ENCODE measurements at places on chromosomes 4 and X.

DNA sequence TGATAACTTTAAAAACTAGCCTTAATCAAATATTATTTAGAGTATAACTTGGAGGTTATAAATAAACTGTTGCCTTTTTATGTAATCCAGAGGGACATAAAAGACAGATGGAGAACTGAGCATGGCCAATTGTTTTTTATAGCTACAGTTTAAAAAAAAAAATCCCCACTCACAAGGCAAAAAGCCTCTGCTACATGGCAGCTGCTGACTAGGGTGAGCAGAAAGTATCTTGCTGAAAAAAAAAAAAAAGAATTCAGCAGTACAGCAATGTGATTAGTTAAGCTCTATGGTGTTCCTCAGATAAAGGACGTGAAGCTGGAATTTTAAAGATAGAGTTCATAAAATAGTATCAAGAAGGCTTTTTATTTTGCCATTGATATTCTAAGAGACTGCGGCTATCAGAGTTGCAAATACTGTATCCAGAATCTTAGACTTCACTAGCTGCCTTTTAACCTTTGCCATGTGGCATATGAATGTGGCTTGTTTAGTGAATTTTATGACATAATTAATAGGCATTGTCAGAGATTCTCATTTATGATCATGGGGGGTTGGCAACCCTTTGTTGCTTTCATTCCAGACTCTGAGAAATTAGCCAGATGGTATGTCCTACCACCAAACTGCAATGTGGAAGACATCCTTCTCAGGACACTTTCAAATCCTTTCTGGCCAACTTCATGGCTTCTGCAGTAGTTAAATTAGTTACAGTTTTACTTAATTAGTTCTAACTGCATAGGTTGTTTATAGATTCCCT is 498.0 kb downstream of the STPG2 start:
- DNase-seq: no peak

DNA sequence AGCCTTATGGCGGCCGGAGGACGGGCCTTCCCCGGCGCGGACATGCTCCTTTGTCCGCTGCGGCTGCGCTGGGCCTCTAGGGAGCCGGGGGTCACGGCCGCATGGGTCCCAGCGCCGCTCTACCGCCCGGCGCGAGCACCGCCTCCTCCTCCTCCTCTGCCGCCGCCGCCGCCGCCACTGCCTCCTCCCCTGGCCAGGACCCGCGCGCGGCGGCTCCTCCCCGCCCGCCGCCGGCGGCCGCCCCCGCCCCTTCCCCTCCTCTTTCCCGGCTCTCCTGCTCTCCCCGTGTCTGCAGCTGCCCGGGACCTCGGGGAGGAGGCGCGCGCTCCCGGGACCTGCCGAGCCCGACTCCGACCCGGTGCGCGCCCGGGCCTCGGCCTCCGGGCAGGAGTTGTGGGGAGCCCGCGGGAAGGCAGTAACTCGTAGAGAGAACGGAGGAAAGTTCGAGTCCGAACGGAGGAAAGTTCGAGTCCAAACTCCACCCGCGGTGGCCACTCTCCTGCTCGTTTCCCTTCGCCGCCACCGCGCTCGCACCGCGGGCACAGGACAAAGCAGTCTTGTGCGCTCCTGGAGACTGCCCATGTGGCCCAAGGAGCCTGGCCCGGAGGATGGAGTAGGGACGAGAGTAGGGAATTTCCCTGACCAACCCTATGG is at the start of gene ADGRA3:
TSS of gene ADGRA3 (minus strand) at position 179 of the 654 bp plus-strand sequence. CDS start 282 bp downstream, outside the sequence.
- DNase-seq: no peak

DNA sequence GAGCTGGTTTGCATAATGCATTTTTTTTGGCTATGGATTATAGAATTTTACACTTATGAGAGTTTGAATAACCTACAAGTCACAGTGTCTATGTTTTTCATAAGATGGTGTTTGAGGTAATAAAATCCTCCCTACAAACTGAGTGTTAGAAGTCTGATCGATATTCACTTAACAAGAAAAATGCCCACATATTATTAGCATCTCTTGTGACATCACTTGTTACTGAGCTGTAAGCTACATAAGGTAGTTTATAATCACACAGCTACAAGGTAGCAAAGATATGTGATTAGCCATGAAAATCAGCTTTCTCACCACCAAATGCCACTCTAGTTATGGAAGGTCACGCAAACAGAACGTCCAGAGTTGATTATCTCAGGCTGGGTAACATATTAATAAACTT is 669.6 kb downstream of the PCDH18 start:
- no peak for DNase-seq

DNA sequence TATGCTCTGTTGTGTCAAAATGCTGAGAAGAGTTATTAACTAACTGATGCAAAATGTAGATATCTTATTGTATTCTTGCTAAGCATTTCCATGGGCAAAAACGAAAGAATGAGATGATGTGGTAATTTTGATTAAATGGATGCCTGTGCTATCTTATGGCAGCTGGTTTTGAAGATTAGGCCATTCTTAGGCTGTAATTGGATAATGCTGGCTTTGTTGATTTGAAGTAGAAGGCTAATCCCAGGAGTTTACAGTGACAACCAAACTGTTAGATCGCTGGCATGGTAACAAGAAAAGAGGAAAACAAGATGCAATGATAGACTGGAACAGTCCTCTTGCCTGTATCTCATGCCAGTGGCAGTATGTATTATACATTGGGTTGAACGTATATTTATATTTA is 74.1 kb upstream of the WDR44 start:
- DNase-seq: no peak

GRCh38 chrX:152895724-152896420 is 2.0 kb upstream of the ZNF185 start:
- DNase-seq: no peak

GRCh38 chrX:129099207-129099606 is 424.1 kb downstream of the SMARCA1 start:
- DNase-seq: no peak

DNA sequence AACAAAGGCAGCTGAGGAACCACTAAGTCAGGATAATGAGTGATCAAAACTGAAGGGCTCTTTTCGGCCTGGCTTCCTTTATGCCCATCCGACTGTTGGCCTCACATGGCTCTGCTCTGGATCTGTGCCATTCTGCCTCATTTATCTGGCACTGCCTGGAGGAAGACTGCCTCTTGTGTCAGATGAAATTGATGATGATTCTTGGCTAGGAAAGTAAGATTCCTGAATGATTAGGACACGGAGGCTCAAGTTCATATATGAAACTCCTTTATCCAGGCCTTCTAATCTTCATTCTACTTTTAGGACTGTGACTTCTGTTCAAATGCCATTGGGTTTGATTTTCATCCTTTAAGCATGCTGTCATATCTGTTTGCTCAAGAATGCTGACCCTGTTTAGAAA is 475.4 kb upstream of the RPS6KA3 start:
- DNase-seq: no peak

DNA sequence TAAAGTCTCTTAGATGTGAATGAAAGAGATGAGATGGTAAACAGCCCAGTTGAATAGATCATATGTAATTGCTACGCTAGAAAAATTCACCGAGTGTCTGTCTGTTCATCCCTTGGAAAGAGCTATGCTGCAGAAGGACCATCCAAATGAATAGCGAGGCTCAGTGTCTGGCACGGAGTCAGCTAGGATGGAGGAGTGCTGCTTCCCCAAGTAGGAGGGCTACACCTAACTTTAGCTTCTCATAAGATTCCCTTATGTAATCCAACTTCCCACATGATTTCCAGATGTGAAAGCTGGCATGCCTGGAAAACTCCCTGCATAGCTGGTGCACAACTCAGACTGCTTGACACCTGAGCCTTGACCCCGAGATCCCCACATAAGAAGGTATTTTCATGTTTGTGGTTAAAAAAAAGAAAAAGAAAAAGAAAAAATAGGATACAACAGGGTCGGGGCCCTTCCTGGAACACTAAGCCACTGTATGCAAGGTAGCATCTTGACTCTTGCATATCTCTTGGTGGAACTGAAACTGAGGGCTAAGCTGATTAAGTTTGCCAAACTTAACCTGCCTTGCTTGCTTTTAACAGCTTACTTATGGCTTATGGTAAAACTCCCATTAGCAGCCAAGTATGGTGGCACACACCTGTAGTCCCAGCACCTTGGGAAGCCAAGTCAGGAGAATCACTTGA is 82.3 kb downstream of the FREM3 start:
- no peak for DNase-seq

DNA sequence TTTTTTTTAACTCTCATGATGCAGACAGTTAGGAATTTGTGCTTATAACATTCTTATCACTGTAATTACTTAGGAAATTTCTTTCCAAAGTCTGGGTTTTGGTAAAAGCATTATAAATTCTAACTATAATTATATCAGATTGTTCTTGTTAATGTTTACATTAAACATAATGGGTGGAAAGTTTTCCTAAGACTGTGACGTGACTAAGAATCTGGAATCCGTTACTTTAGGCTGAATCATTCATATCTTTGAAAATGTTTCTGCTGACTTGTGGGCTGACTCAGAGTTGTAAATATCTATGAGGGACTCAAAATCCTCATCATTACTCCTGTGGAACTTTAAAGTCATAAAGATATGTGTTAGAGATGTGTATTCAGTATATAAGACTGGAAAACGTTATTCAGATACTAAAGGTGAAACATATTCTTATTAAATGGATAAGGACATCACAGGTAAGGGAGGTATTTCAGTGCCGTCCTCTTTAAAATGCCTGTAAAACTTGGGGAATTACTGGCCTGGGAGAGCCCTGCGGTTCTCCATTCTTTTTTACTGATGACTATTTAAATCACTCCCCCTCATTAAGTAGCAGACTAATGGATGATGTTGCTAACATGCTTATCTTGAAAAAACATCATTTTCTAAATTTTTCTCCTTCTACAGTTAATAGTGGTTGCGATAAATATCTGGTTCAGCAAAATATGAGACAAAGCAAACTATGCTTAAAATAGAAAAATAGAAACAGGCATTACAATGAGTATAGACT is 159.0 kb downstream of the DCLK2 start:
- DNase-seq: no peak

DNA sequence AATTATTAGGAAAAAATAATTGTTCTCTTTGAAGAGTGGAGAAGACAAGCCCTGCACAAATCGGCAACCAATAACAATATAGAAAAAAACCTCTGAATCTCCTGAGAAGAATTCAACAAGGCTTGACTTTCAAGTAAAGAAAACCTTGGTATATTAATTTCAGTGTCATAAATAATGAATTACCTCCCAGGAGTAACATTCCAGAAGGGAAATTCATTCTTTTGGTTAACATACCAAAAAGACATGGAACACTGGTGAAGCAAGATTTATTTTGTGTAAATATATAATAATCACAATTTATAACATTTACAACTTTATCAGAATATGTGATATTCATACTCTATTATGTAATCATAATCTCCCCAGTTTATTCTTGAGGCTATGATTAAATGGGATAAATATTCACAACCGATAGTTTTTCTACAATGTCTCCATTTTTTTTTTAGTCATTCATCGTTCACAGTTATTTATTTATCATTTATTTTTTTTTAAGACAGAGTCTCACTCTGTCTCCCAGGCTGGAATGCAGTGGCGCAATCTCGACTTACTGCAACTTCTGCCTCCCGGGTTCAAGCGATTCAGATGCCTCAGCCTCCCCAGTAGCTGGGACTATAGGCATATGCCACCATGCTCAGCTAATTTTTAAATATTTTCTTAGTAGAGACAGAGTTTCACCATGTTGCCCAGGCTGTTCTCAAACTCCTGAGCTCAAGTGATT is 53.0 kb upstream of the RPS6KA6 start:
- DNase-seq: no peak

DNA sequence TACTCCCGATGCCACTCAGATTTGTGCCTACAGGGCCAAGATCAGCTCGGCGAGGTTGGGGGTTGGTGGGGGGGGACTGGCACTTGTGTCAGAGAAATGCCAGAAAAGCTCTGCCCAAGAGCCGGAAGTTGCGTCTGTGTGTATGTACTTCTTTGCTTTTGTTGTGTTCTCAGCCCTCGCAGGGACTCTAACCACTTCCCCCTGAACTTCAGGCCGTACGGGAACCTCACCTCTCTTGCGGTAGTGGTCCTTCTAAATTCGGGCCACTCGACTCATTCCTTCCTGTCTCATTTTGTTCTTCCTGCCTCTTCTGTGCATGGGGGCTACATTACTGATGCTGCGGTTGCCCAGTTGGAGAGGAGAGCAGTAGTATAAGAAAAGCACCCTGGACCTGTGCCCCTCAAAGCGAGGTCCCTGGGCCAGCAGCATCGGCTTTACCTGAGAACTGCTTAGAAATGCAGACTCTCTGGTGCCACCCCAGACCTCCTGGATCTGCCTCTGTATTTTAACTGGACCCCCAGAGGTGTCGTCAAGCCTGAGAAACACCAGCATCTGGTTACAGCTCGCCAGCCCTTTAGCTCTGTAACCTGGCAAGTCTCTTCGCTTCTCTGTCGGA is 146.3 kb upstream of the RPS6KA3 start:
- peak; percentile 20 for DNase-seq

GRCh38 chrX:149881081-149881711 is at the start of gene MAGEA8:
Gene MAGEA8 (plus strand): TSS chrX:149881183. CDS start chrX:149884273, 3,090 bp downstream.
- no peak for DNase-seq

- no peak for DNase-seq
Measured at GRCh38 chr4:98222306-98222705, 38.9 kb upstream of the RAP1GDS1 start.

DNA sequence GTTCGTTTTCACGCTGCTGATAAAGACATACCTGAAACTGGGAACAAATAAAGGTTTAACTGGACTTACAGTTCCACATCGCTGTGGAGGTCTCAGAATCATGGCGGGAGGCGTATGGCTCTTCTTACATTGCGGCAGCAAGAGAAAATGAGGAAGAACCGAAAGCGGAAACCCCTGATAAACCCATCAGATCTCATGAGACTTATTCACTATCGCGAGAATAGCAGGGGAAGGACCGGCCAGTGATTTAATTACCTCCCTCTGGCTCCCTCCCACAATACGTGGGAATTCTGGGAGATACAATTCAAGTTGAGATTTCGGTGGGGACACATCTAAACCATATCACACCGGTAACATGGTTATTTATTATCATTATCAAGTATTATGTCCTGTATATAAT is 2204.5 kb downstream of the ARAP2 start:
- DNase-seq: no peak

DNA sequence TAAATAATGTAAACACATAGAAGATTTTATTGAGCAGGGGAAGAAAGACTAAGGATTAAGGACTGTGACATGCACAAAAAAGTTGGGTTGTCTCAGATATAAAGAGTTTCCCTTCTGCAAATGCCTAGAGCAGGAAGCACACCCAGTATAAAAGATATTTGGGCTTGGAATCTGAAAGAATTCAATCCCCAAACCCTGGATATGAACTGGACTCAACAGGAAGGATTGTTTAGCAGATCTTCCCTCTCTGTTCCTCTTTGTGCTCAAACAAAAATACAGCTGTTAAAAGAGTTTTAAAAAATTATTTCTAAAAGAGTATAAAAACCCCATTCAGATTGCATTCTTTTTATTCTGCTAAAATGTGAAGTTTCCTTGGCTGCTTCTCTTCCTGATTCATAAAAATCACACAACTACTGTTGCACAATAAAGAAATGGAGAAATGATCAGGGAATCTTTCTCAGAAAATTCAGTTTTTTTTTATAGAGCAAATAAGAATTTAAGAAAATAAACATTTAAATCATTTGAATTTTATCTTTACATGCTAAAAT is 71.4 kb downstream of the PDLIM5 start:
- DNase-seq: no peak

Data from activated T-helper 1 cell treated with Interleukin-2 at 50 U/mL for 16 hours (primary cell).